ENCODE measurements at places on chromosomes 7 and 10. TPM values are rescaled to one million over a fixed set of nuclear protein-coding genes. Genes with fewer than 3 reads are reported as not detected.

EVX1 gene
- total RNA-seq: not detected

PNLIPRP1 gene
- not detected for total RNA-seq

HTR7 gene
- 8.2 TPM for total RNA-seq

PNLIPRP3 gene
- total RNA-seq: not detected

ASAH2 gene
- 0.28 TPM for total RNA-seq

IDI2 gene
- not detected for total RNA-seq

DENND11 gene
- total RNA-seq: 5.9 TPM

Measured in regular cardiac myocyte (primary cell).